NCI-H1048 (cell line): ENCODE measurements at places on chromosomes 13 and 19.

- DNase-seq = no peak
Measured at GRCh38 chr19:33402421-33403220, 29.1 kb downstream of the CEBPG start.

- no peak for DNase-seq
Measured at GRCh38 chr13:66462187-66462586, 767.9 kb downstream of the PCDH9 start.

GRCh38 chr19:38352611-38353010 lies 17.0 kb downstream of the CATSPERG start:
- no peak for DNase-seq

DNA sequence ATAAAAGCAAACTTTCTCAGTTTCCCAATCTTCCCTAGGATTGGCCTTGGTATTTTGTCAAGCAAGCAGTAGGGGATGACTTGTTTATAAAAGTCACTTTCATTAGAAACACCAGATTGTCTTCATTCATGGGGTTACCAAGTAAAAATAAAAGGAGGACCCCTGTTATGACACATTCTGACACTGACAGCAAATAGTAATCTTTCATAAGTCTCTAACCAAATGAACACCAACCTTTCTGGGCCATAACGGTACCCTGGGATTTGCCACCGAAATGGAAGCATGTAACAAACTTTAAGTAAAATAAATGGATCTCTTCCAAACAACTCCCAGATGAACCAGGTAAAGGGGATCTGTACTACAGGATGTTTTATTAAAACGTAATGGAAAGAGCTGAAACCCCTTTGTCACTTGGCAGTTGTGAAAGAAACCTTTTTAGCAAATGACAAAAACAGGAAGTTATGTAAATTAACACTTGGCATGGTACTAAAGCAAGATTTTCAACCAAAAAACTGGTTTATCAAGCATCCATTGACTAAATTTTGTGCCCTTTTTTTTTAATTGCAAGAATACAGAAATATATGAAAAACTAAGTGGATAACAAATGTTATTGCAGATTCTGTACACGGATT lies 335.6 kb downstream of the RBM26 start:
- DNase-seq = no peak

DNA sequence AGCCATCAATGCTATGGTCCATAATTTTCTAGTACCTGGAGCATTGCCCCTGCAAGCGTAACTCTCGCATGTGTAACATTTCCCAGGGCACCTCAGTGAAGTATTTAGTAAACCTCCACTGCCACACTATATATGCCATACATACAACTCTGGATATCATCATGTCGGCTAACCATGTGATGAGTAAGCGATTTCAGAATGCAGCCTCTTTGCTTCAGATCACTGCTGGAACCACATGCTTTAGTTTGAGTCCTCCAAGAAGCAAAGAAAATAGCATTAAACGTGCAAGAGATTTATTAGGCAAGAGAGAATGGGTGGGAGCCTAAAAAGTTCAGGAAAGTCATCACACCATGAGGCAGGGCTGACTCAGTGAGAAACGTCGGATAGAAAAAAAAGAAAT lies 635.6 kb upstream of the SLITRK5 start:
- DNase-seq = no peak

- no peak for DNase-seq
Measured at GRCh38 chr19:10256970-10257615, 5.1 kb downstream of the MRPL4 start.

DNA sequence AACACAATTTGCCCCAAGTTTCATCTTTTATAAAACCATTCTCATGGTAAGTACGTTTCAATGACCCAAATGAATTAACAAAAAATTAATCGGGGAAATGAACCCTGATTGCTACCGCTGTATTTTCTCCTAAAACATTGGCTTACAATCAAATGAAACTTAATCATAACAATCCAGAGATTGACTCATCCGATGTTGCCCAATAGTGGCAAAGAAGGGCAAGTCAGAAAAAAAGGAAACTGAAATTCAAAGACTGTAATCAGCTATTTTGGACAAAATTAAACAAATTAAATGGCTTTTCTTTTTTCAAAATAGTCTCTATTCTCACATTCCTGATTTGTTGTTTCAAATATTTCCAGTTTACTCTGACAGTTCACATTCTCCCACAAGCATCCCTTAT lies 3.9 kb upstream of the ACOD1 start:
- no peak for DNase-seq

DNA sequence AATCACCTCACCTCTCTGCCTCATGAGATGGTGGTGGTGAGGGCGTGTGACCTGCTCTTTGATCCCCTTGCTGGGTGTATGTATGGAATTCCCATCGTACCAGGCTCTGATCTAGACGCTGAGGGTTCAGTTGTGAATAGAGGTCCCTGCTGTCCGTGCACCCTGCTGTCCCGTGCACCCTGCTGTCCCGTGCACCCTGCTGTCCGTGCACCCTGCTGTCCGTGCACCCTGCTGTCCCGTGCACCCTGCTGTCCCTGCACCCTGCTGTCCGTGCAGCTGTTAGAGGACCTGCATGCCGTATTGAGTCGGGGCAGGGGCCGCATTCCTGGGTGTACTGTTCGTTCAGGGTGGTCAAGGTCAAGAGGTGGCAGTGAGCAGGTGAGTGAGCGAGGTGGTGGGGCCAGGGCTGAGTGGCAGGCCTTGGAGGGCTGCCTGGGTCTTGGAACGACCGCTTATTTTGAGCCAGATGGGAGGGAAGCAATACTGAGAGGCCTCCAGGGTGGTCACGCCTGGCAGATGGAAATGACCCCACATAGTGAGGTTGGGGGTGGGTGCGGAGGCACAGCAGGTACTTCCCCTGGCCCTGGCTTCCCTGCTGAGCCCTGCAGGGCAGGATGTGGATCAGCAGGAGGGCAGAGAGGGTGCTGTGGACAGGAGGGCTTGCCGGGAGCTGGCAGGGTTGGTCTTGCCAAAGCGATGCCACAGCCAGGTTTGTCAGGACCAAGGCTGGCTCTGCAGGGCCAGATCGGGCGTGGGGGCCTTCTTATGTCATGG lies 4.6 kb upstream of the EPN1 start:
- no peak for DNase-seq

DNA sequence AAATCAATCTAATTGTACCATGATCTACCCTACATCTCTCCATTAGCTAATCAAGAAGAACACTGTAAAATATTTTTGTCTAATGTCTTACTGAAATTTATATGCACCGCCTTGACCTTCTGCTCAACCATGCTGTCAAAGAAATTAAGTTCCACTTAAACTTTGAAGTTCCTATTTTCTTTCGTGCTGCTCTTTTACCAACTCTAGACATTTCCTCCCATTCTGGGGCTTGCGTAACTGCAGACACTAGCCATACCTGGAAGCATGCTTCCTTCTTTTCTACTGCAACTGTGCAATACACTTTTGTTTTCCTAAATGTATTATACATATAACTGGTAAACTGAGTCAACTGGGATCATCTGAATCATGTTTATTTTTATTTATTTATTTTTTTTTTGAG lies 8.5 kb upstream of the UBE2L5 start:
- no peak for DNase-seq

DNA sequence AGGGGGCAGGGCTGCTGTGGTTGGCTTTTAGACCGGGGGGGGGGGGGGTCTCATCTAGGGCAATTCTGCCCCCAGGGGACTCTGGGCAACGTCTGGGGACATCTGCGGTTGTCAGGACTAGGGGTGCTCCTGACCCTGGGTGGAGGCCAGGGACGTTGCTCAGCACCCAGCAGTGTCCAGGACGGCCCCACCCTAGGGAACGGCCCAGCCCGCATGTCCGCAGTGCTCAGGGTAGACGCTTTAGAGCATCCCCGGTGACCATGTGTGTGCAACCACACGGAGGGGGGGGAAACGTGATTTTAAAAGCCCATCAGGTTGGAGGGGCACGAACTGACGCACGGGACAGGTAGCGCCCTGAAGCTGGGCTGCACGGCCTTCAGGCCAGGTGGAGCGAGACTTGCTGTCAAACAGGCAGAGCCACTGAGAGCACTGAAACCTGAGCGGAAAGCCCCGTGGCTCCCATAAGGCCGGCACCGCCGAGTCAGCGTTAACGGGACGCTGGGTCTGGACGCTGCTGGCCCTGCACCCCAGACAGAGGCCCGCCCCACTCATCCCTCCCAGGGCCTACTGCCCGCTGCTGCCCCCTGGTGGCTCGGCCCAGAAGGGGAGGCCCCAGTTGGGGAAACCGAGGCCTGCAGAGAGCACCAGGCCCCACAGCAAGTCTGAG lies 8.3 kb downstream of the CACTIN start:
- no peak for DNase-seq

DNA sequence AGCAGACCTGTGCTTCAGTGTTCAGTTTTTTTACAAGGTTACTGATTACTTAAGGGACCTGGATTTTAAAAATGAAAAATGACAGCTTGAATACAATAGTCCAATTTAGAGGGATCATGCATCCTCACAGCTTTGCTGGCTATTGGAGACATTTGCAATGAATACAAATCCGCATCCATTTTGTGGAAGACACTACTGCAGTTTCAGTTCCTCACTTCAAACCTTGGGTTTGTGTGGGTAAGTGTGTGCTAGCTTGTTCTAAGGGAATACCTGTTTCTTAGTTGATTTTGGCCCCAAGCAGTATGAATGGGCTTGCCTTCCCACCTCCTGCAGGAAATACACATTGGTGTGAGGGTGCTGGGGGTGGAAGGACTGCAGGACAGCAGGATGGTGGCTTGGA lies 222.4 kb downstream of the OLFM4 start:
- no peak for DNase-seq

GRCh38 chr19:10975374-10976130 lies 14.7 kb downstream of the SMARCA4 start:
- DNase-seq = no peak

- DNase-seq = no peak
Measured at GRCh38 chr13:100881291-100881864, 206.8 kb upstream of the TMTC4 start.

DNA sequence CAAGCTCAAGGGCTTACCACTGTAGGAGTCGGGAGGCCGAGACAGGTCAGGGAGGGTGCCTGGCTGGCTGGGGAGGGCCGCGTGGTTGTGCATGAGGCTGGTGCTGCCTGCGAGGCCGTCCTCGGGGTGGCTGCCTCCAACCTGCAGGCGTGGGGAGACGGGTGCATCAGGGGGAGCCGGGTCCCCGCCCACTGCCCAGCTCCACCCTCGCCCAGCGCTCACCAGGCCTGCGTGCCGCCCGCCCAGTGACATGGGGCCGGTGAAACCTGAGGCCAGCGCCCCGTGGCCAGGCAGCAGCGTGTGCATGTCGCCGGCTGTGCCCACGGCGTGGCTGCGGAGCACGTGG lies 13.8 kb upstream of the UQCR11 start:
- no peak for DNase-seq

- DNase-seq = no peak
Measured at GRCh38 chr13:76016799-76017400, 380.8 kb downstream of the LMO7 start.

GRCh38 chr13:84831666-84832657 lies 949.7 kb upstream of the SLITRK1 start:
- DNase-seq = no peak

- DNase-seq = no peak
Measured at GRCh38 chr19:38667661-38668171, 20.3 kb downstream of the ACTN4 start.

DNA sequence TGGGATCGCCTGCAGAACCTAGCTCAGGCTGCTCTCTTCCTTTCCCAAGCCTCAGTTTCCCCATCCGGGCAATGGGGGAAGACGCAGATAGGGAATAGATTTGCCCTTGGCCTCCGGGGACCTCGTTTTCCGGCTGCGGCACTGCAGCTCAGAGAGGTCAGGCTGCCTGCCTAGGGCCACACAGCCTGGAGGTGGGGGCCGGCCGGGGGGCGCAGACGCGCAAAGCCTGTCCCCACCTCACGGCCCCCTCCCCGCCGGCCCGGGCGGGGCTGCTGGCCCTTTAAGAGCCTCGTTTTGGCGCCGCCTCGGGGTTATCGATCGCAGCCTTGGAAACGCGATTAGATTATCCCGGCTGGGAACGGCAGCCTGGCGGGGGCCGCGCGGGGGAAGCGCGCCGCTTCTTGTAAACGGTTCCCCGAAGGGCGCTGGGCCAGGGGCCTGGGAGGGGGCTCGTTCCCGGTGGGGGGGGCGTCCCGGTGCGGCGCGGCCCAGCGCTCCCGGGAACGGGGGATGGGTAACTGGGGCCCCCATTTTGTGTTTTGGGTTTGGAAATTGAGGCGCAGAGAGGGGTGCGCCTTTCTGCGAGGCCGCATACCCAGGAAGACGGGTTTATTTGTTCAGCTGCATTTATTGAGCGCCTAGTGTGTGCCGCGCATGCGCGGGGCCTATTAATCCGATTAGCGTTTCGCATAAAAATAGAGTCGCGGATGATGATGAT lies 23.4 kb upstream of the TCF3 start:
- no peak for DNase-seq
